ENCODE measurements at places on chromosomes 16 and 17.

DNA sequence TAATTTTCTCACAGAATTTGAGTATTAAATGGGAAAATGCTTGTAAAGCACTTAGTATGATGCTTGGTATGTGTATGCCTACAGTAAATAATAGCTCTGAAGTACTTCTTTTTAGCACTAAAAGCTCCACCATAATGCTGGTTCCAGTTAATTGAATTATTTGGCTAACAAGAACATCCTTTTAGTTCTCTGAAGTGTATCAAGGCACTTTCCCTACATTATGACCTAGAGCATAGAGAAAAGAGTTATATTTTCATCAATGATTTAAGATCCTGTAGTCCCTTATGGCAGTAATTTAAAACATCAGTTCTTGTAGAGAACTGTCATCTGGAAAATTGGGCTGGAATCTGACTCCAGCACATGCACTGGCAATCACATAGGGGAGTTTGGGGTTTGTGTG is 21.9 kb upstream of the PHAF1 start:
- DNase-seq: no peak

- peak; percentile 79 for DNase-seq
Observed at GRCh38 chr16:56617212-56618085, 8.1 kb upstream of the MT1E start.

- peak; percentile 66 for DNase-seq
Observed at GRCh38 chr16:81737885-81738536, 41.1 kb upstream of the PLCG2 start.

DNA sequence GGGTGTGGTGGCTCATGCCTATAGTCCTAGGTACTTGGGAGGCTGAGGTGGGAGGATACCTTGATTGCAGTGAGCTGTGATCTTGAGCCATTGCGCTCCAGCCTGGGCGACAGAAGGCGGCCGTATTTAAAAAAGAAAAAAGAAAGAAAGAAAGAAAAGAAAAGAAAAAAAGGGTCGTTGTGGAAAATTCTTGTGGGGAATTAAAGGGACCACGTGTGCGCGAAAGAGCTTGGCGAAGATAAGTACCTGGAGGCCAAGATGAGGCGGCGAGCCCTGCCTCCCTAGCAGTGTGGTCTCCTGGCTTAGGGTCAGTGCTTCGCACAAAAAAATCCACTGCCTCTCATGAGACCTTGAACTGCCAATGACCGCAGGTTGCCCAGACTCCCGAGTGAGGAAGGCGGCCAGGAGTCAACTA is 728 bp upstream of the NMT1 start:
- no peak for DNase-seq

GRCh38 chr17:57662644-57663308 is 82.3 kb downstream of the CCDC182 start:
- DNase-seq: peak; percentile 98

DNA sequence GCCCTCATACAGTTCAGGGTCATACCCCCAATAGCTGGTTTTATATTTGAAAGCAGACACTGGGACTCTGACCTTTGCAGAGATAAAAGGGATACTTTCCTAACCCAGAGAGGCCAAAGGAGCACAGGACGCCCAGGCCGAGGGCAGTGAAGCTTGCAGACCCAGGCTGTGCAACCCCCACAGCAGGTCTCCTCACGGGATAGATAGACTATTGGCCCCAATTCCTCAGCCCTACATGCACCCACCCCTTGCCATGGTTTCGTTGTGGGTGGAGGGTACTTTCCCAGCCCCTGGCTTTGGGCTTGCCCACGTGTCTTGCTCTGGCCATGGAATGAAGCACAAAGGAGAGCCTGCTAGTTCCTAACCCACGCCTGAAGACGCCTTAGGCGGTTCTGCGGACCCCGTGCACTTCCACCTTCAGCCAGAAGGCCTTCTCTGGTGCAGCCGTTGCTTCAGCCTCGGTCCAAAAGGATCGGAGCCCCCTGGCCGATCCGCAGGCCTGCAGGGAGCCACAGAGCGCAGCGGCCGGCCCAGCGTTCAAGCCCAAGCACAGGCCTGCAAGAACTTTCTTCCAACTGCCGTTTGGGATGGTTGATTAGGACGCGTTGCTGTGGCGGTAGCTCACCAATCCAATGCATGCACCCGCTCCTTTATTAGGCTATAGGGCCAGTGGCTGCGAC is 9.8 kb upstream of the BRCA1 start:
- no peak for DNase-seq

All from fibroblast of mammary gland (primary cell).